ENCODE measurements at places on chromosomes 4 and X.

GRCh38 chr4:121370729-121371325 lies 10.0 kb downstream of the QRFPR start:
- DNase-seq = peak; percentile 38

DNA sequence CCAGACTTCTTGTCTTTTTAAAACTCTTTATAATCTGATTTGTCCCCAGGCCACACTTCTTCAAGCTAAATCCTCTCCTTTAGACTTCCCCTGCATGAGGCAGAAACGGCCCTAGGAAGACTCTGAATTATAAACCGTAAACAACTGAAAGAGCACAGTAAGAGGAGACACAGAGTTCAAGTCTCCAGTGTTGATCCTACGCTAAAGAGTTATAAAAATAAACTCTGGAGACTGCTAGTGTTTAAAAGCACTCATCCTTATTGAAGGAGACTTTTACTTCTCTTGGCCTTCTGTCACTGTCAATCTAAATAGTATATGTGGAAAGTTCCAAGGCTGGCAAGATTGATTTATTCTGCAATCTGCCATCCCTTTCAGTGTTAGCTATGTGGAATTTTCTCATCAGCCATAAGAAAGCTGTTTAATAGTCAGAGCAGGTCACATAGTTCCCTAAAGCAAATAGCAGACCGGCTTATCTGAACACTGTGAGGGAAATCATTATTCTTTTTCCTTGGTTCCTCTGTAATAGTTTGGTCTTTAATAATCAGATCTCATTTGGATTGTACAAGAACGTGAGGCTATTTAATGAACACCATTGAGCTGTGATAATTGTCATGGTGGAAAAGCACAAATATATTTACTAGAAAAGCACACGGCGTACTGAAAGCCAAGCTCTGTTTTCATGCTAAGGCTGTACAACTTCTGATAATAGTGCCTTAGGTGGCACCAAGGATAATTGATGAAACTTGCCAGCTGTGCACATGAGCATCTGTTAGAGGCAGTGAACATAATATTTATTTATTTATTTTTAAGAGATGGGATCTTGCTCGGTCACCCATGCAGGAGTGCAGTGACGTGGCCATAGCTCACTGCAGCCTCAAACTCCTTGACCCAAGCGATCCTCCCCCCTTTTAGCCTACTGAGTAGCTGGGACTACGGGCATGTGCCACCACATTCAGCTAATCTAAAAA lies 157.7 kb downstream of the CEP135 start:
- DNase-seq = no peak

- DNase-seq = no peak
These were observed 4.3 kb upstream of the SPON2 start for GRCh38 chr4:1176398-1177273.

GRCh38 chr4:2281575-2282343 lies 19.9 kb upstream of the MXD4 start:
- DNase-seq = no peak

DNA sequence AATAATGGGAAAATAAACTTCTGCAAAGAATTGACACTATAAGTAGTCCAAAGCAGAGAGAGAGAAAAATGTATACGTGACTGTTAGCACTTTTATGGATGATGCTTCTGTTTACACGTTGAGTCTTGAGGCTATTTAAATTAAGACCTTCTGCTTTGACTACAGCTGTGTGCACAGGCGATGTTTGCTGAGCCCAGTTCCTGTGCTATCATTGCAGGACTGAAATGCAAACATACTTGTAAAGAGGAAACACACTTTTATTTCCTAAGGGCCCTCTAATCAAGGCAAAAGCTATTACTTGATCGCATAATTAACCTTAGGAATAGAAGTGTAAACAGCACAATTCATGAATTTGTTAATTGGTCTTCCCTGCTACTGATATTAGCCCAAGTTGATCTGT lies 226.9 kb downstream of the FBXW7 start:
- peak; percentile 47 for DNase-seq

DNA sequence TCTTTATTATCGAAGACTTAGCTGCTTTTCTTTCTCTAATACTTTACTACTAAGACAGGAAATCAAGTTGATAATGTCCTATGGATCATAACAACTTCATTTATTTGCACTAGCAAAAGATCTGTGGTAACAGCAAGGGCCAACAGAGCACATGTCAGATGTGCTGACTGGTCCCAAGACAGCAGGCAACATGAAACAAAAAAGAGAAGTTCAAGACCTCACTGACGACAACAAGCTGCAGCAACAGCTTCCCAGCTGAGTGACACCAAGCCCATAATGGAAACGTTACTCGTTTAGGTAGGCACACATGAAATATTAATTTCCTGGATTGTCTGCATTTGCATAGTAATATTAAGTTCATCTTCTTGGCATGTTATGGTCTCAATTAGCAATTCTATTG lies 126.9 kb downstream of the UNC5C start:
- DNase-seq = no peak

- DNase-seq = no peak
These were observed 120.2 kb upstream of the BANK1 start for GRCh38 chr4:101670370-101670769.

GRCh38 chr4:12319765-12320164 lies 891.1 kb upstream of the HS3ST1 start:
- DNase-seq = no peak

DNA sequence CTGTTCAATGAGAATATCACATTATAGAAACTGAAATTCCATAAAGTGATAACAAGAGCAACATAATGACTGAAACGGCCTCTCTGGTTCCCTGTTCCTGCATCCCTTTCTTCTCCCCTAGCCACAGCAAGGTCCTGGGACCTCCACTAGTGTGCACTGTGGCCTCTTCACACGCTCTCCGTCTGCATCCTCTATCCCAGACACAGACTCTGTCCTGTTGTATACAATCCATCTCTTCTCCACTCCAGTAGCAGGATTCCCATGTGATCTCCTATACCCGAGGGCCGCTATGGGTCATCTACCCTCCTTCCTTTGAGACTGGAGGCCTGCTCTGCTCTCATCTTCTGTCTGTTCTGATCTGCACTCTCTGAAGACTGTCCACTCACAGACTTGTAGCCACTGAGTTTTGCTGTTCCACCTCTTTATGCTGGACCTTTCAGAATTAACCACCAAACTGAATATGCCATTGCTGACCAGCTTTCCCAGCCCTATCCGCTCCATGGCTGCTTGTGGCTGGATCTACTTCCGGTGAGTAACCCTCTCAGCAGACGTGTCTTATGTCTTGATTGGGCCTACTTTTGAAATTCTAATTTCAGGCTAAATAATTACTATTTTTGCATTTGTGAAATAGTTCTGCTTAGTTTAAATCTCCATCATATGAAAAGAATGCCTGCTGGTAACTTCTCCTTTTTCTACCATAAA lies 105.1 kb upstream of the NAP1L5 start:
- no peak for DNase-seq

DNA sequence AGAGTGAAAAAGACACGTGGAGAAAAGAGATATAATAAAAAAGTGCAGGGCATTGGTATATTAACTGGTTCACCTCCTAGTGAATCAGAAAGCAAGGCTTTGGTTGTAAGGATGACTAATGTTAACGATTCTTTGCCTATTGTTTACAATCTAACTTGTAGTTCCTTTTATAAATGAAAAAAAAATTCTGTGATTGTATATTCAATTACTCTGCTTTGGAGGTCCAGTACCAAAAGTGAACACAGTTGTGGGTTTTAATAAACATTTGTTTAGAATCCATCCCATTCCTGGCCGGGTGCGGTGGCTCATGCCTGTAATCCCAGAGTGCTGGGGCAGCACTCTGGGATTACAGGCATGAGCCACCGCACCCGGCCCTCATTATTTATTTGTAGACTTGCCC lies 36.9 kb upstream of the PRSS12 start:
- DNase-seq = no peak

GRCh38 chr4:101186567-101187184 lies 160.7 kb downstream of the PPP3CA start:
- no peak for DNase-seq

GRCh38 chr4:3477750-3478430 lies 14.8 kb downstream of the DOK7 start:
- DNase-seq = no peak

DNA sequence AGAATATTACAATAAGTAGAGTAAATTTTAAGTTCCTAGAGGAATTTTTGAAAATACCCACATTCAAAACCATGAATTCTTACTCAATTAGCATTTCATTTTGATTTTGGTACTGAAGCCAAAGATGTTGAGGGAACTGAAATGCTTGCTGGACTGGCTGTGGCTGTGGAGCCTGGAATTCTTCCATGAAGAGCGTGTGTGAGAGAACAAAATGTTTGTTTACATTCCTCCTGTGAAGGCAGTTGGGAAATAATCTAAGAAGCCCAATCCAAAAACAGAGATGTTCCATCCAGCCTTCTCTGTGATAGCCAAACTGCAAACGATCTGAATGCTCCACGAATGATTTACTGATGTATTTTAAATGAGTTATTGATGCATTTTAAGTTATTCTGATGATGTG lies 3.8 kb upstream of the ADH1B start:
- no peak for DNase-seq

DNA sequence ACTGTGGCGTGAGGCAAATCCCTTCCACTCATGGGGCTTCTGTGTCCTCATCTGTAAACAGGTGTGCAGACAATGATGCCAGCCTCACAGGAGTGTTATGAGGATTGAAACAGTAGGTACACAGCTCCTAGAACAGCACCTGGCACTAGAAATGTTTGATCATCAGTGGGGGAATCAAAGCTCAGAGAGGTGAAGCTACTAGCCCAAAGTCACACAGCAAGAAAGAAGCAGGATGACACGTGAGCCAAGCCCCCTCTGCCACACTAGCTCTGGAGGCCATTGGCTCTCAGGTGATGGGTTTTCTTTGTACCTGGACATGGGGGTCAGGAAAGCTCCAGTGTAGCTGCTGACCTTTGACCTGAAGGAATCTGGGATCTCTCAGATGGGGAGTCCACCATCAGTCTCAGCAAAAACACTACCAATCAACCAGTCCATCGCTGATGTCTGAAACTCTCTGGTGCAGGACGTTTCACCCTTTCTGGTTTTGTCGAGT lies 13.4 kb upstream of the SLC2A9 start:
- DNase-seq = no peak

DNA sequence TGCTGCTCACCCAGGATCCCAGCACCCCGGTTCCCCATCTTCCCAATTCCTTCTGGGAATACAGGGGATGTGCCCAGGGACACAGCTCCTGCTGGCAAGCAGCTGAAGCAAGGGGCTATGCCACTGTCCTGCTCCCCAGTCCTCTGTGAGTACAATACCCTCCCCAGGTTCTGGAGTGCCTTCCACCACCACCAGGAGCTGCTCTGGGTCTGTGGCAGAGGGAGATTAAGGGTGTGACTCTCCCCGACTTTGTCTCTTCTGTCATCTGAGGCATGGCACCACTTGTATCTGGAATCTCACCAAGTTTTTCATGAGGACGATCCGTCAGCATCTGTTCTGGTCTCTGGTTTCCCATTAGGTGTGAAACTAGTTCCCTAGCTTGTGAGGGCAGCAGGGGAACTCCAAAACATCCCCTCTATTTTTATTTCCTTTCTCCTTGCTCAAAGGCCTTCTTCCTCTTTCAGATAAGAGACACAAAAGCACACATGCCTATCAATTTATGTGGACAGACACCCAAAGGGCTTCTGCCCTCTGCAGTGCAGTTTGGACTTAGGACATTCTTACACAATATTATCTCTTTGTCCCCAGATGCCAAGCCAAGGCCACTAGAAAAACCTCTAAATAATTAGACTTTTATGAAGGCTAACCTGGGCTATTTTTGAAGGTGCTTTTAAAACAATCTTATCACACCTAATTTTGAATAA lies 26.8 kb downstream of the MGST2 start:
- DNase-seq = no peak

- no peak for DNase-seq
These were observed 5.3 kb downstream of the PDZD4 start for GRCh38 chrX:153825042-153825441.

DNA sequence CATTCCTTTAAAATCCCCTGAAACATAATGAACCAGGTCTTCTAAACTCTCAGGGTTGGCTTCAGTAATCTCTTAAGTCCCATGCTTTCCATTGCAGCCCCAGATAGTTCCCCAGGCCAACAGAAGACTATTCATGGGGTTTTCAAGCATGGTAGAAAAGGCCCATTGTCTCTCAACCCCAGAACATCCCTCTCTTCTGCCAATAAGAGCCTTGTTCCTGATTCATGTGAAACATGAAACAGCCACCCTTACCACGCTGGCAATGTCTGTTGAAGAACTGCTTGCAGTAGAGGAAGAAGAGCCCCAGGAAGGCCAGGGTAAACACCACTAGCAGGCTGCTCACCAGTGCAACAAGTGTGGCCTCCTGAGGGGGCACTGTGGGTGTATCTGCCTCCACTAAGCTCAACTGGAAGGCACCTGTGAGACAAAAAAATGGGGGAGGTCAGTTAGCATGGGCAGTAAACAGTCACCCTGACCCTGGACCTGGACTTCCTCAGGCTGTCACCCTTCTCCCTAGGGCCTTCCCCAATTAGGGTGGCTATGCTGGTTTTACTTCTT lies 36.4 kb downstream of the EDA2R start:
- no peak for DNase-seq

GRCh38 chrX:38335382-38335781 lies 8.1 kb upstream of the RPGR start:
- DNase-seq = no peak

GRCh38 chr4:113776016-113776415 lies 14.5 kb upstream of the CAMK2D start:
- no peak for DNase-seq

DNA sequence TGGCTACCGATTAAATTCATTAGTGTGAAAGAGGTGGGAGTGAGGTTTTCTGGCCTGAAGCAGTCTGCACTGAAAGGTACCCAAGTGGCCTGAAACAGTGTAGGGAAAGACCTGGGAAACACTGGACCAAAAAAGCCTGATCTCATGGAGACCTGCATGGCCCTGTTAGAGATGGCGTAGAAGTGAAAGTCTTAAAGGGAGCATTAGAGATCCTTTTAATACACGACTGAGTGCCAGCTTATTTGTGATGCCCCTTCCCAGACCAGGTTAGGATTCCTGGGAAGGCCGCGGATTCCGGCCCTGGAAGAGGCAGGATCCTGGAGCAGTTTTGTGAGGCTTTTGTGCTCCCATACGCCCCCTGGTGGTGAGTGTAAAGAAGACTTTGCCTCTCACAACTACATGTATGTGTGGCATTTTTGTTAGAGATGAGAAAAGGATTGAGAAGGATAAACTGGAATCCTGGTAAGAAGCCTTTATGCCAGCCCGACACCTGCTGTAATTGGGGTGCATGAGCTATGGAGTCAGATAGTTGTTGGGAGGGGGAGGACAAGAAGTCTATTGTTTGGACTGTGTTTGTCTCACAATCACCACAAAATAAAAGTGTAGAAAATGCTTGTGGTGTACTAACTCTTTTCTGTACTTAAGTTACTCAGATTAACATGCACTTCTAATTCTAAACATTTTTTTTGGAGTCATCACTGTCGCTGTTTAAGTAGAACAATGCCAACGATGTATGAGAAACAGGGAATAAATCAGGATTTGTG lies 54.0 kb downstream of the JADE1 start:
- peak; percentile 55 for DNase-seq

DNA sequence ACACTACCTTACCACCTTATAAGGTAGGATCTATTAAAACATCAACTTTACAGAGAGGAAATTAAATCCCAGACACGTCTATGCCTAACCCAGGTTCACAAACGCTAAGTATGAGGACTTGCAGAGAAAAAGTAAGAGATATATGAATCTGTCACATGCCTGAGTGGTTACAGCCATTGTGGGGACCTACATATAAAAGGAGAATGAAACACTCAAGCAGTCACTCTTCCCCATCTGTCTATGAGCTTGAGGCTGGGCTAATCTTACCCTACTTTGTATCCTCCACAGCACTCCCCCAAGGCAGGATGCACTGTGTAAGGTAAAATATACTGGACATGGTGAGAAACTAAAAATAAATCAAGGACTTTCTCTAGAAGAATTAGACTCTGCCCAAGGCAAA lies 339.9 kb downstream of the HNRNPD start:
- DNase-seq = no peak
